ENCODE measurements at places on chromosomes 5 and 9.

DNA sequence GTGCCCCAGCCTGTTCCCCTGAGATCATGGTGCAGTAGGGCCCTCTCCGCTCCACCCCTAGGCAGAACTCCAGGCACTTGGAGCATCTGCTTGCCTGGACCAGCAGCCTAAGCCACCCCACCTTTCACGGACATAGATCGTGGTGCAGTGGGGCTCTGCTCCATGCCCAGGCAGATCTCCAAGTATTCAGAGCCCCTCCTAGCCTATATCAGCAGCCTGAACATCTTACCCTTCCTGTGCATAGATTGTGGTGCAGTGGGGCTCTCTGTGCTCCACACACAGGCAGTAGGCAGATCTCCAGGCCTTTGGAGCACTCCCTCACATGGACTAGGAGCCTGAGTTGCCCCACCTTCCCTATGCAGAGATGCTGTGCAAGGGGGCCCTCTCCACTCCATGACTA lies 103.0 kb downstream of the GLIS3 start:
- DNase-seq, result no peak

GRCh38 chr5:93587597-93588351 lies 4.8 kb downstream of the NR2F1 start:
- DNase-seq, result no peak

DNA sequence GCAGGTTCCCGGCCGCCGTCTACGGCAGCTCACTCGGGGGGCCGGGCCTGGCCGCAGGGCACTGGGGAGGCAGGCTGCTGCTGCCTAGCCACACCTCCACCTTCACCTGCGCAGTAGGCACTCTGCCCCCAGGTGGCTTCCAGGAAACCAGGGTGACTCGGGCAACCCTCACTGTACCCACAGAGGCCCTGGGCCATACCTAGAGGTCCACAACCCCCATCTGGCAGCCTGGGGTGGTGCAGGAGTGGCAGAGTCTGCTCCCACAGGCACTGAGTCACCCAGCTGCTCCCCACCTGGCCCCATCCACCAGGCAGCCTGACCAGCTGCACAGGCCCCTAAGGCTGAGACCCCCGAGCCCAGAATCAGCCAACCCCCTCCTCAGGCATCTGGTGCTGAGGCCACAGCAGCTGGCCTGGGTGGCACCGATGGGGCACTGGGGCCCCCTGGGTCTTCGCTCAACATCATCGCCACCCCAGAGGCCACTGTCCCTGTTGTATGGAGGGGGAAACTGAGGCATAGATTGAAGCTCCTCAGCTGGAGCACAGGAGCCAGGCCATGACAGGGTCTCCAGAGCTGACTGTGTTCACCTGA lies 70.2 kb downstream of the KCNT1 start:
- DNase-seq, result no peak

DNA sequence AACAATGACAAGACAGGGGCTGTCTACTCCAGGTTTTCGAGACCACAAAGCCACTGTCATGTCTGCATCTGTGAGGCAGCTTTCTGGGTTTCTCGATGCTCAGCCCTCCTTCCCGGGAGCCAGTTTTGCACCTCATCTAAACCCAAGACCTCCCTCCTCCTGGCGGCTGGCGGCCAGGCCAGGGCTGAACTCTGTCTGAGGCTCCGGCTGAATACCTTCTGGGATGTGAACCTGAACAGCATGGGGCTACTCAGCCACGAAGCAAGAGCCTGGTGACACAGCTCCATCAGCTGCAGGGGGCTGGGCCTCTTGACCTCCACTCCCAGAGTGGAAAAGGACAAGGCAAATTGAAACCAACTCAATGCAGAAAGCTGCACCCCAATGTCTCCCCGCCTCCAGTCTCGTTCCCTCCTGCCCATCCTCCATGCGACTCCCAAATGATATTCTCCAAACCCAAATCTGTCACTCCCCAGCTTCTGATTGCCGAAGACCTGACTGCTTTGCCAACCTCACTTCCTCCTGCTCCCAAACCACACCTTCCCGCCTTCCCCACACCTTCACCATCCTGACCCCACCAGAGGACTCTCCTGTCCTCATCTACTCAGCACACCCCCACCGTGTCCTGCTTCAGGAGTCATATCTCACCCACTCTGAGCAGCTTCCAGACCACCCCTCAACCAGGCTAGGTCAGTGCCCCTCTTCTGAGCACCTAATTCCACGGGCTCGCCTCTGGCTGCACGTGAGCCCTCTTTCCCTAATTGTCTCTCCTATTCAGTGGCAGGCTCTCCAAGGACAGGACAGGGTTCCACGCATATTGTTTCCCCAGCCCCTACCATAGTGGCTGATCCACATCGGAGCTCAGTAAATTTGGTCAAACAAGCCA lies 4.5 kb downstream of the ANKS6 start:
- no peak for DNase-seq
